Activated CD4-positive, alpha-beta T cell treated with anti-CD3 and anti-CD28 coated beads for 4 hours (primary cell): ENCODE measurements at places on chromosomes 2 and 18.

DNA sequence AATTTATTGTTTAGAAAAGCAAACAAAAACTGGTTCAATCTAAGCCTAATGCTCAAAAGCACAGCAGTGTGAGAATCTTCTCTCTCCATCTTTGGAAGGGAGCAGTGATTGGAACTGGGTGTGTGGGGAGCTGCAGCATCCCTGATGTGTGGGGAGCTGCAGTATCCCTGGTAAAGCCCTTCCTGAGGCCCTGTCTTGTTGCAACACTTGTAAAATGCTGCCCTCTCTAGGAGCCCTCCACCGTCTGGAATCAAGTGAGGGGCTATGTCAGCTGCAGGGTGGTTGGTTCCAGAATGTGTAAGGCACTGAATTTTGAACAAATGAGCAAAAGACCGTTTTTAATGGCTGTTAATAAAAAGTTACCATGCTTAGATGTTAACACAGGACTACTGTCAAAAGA lies 147.7 kb upstream of the RAB12 start:
- DNase-seq: no peak

- DNase-seq: no peak
Measured at GRCh38 chr2:218194880-218195279, 22.1 kb upstream of the ARPC2 start.

DNA sequence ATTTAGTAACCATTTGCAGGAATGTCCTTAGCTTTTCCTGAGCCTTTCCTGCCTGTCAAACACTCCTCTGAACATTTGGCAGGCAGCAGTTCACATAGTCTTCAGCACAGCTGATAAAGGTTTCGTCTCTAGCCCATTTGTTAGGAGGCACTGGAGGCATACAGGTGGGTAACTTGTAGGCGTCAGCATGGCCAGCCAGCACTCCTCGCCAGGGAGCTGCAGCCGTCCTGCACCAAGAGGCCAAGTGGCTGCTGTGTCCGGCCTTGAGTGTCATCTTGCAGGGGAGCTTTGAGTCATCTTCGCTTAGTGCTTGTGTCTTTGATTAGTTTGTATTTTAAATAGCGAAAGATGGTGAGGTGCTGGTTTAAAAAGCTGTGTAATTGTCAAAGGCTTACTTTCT lies 120.3 kb upstream of the NFATC1 start:
- DNase-seq: no peak

- no peak for DNase-seq
Measured at GRCh38 chr2:222448748-222449181, 24.4 kb downstream of the SGPP2 start.

GRCh38 chr18:73752546-73752945 lies 395.1 kb downstream of the FBXO15 start:
- no peak for DNase-seq

GRCh38 chr2:141911485-141912066 lies 219.2 kb downstream of the LRP1B start:
- no peak for DNase-seq

DNA sequence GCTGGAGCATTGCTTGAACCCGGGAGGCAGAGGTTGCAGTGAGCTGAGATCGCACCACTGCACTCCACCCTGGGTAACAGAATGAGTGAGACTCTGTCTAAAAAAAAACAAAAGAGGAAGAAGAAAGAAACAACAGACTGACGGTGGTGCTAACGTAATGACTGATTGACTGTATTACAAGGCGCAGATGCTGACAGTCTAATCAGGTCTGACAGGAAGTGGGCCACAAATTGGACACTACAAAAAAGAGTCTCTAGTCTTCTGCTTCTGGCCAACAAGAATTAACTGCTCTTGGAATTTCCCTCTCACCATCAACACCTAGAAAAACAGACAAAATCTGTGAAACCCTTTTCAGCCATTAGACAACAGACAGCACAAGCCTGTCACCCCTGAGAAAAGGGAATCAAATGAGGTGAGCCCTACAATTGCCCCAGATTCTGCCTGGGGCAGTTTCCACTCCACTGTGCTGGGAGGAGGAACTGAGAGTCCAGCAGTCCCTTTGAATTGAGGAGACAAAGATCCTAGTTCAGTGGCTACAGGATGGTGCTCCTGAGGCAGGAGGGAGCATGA lies 43.3 kb downstream of the SNED1 start:
- DNase-seq: no peak

GRCh38 chr18:53152476-53152875 lies 812.5 kb downstream of the DCC start:
- DNase-seq: no peak

DNA sequence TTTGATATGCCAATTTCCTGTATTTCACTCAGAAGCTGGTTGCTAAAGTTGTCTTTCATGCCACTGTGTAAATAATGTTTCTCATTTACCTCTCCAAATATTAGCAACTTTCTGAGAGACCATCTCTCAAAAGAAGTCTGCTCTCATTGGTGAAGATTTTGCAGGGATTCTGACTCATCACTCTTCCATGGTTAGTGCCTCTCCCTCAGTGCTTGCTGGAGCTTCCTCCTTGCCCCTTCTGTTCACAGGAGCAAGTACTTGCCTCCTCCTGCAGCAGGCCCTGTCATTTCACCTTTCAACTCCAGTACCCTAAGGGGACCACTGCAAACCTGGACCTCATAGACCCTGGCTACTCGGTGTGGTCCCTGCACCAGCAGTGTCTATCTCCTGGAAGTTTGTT lies 168.8 kb downstream of the ZNF385B start:
- no peak for DNase-seq

- no peak for DNase-seq
Measured at GRCh38 chr2:134240061-134240460, 13.8 kb upstream of the MGAT5 start.

GRCh38 chr2:8215159-8215863 lies 466.5 kb upstream of the ID2 start:
- no peak for DNase-seq

DNA sequence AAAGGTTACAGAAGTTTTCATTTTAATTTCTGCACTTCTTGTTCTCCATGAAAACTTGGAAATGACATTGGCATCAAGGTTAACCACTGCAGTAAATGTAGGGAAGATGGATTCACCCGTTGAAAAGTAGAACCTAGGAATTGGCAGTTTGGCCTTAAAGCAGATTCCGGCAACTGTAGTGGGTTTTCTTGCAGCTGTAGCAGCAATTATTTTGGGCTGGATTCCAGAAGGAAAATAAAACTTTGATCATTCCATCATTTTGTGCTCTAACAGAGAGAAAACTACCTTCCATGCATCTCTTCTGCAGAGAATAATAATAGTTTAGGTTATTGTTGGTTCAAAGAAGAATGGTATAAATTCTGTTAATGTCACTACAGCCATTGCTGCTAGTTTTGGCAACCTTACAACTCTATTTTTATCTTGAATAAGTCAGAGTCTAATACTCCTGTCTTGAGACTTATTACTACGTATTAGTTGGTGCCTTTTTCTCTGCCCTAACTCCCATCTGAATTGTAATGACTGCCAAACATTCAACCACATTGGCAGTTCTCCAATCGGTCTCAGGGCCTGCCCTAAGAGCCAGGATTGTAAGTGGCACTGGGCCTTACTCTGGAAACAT lies 178.1 kb upstream of the PIEZO2 start:
- no peak for DNase-seq

DNA sequence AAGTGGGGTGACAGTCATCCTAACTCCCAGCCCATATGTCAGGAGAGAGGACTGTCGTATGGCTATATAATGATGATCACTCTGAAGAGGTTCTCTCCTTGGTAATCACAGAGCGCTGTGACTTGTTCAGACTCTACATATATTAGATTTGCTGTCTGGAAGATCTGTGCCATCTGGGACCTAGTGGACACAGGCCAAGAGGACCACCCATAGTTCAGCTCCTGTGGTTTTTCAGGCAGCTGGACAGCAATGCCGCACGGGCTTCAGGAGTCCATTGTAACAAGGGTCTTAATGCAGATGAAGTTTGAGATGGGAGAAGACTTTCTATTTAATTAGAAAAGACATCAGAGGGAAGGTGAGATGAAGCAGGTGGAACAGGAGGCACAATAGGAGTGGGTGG lies 40.1 kb upstream of the EPHA4 start:
- no peak for DNase-seq

- no peak for DNase-seq
Measured at GRCh38 chr18:8162802-8163201, 446.4 kb upstream of the RAB12 start.

DNA sequence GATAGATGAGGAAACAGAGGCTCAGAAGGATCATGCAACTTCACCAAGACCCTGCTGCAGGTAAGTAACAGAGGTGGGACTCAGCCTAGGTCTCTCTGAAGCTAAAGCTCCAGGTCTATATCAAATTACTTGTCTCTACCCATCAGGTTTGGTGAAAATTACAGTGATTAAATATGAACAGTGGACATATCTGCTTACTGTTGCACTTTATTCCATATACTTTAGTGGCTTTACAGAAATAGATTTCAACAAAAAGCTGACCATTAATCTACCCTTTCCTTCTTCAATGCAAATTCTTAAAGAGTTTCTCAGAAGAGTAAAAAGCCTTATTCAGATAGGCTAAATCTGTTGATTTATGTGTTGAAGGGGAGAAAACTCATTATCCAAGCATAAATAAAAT lies 42.8 kb upstream of the STK17B start:
- no peak for DNase-seq

DNA sequence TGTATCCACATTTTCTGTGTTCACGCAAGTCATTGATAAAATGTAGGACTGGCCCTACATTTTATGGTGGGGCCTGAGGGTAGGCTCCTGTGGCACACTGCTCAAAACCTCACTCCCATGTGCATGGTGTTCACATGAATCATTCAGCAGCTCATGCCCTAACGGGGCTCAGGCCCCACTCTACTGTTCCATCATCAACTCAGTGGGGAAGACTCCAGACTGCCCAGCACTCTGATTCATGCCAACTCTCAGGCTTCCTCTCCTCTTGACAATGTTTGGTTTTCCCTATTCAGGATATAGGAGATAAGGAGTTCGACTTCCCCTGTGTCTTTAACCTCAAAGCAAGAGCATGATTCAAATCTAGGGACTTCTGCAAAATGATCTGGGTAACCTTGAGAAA lies 92.0 kb upstream of the BOD1L2 start:
- no peak for DNase-seq
